ENCODE measurements at places on chromosomes 5 and 9.

DNA sequence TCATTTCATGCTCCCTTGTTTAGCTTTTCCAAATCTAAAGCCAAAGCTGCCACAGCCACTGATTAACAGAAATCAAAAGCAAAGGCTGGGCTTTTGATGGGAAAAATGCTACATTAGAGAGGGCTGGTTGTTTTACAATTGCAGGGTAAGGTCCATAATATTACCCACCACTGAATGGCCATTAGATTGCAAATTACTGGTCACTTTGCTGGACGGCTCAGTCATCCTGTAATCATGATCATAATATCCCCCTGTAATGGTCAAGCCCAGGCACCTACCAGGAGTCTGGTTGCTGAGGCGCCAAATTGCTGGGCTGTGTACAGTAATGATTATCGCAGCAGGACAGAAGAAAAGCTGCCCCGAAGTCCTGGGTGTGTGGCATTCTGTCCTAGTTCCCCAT is 286.5 kb downstream of the ZSWIM6 start:
- DNase-seq, result no peak

DNA sequence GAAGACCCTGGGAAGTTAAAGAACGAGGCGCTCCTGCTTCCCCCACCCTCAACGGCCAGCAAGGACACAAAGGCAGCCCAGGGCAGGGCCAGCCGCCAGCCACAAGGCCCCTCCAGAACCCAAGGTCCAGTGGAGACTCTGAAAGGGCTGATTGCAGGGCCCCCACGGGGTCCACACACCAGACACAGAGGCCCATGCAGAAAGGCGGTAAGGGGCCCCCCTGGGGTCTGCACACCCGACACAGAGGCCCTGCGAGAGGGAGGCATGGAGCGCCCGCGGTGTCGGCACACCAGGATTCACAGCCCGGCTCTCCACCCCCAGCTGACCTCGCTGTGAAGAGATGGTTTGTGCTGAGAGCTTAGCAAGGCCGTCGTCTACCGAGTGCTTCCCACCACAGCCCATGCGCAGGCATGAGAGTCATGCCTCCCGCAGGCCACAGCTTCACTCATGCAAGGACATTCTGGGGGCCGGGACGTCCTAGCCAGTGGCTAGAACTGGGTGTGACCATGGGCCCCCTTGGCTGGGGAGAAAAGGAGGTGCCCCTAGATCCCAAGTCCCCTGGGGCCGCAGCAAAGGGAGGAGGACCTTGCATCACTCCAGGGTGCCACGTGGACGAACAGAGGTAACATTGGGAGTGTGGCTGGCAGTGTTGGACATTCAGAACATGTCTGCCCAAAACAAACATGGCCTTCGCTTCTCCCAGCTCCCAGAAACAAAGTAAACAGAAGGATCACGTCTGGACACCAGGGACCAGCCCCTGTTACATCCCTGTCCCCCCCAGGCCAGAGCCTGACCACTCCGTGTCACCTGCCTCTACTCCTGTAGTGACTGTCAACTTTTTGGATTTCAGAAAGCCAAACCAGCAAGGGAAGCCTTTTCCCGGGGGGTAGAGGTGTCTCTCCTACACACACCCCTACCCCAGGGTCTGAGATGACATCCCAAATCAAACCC is 9.8 kb downstream of the BRD3 start:
- no peak for DNase-seq

DNA sequence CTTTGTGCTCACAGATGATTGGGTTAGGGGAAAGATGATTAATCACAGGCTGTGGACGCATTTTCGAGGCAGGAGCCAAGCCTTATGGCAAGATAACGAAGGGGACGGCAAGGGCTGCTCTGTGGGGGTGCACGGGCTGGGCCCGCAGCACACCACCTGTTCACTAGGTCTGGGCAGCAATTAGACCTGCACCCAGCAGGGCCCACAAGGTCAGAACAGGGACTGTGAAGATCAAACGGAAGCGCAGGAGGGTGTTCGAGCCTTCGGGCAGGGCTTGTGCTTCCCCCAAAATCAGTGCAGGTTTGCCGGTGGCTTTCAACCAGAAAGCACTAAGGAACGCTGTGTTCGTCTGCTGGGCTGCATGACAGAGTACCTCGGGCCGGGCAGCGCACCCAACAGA is 73.7 kb downstream of the UBE2QL1 start:
- no peak for DNase-seq

GRCh38 chr5:96527768-96528661 is 95.0 kb upstream of the PCSK1 start:
- no peak for DNase-seq

DNA sequence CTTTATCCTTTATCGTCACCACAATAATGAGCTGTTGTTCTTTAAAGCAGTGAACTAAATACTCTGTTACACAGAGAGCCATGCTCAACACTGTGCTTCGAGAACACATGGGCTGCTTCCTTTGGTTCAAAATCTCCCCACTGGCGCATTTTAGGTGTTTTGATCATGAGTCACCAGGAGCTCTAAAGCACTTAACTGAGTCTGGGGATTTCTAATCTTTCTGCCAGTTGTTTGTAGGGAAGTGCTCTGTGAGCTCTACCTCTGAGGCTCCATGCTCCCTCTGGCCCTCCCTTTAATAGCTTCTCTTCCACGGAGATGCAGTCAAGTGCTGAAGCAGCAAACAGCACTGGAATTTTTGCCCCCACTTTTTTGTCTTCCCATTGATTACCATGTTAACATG is 17.0 kb downstream of the ERAP2 start:
- no peak for DNase-seq

DNA sequence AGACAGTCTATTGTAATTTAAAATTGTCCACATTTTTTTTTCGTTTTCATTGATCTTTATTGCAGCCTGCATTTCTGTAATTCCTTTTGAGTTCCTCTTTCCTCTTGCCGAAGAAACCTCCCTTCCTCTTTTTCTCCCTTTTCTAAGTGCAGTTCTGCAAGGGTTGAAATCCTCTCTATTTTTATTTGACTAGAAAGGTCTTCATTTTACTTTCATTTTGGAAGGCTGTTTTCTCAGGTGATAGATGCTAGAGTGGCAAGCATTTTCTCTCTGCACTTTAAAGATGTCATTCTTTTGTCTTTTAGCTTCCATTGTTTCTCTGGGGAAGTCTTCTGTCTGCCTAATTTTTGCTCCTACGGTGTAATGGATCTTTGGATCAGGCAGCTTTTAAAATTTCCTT is 248.5 kb downstream of the SMARCA2 start:
- DNase-seq, result no peak

DNA sequence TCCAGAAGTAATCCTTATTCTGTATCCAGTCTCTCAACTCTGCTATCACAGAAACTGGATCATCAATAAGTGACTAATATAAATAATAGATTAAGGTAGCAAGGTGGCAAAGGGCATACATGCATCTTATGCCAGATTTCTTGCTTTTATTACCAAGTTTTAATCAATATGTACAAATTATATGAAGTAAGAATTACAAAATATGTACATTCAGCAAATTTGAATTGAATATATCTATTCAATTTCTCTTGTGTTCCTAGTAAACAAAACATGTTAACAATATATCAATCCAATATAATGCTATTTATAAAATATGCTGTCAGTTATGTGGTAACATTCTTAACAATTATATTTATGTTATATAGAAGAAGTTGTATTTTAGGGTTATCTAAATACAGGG is 488.7 kb upstream of the COX7C start:
- no peak for DNase-seq

DNA sequence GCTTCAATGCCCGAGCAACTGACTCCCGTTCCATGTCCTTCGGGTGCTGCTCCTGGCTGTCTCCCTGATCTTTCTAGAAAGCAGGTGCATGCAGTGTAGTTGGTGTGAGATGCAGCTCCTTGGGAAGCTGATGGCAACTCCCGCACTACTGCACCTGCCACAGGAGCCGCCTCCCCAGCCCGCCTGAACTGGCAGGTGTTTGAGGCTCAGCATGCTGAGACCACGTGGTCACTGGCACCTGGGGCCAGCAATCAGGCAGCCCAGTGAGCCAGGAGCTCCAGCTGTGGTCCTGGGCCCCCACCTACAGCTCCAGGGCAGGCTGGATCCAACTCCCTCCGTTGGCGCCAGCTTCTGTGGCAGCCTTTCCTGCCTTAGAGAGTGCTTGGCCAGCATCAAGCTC is 111.5 kb downstream of the ICE1 start:
- DNase-seq, result no peak

- no peak for DNase-seq
Measured at GRCh38 chr9:105693435-105694189, 729 bp upstream of the TMEM38B start.

GRCh38 chr5:91938441-91938840 is 555.3 kb upstream of the ARRDC3 start:
- DNase-seq, result no peak

DNA sequence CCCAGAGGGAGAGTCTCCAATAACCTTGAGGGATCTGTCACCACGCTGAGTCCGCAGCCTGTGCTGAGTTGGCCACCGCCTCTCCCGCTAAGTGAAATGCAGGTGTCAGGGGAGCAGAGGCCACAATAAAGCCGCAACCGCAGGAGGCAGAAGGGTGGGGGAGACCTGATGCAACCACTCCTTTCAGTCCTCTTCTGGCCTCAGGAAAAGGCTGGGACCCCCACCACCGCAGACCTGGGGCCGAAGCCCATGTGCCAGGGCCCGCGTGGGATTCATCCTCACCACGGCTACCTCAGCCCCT is 576 bp downstream of the MAP1B start:
- no peak for DNase-seq

GRCh38 chr9:91144769-91145168 is 216.9 kb downstream of the AUH start:
- no peak for DNase-seq

DNA sequence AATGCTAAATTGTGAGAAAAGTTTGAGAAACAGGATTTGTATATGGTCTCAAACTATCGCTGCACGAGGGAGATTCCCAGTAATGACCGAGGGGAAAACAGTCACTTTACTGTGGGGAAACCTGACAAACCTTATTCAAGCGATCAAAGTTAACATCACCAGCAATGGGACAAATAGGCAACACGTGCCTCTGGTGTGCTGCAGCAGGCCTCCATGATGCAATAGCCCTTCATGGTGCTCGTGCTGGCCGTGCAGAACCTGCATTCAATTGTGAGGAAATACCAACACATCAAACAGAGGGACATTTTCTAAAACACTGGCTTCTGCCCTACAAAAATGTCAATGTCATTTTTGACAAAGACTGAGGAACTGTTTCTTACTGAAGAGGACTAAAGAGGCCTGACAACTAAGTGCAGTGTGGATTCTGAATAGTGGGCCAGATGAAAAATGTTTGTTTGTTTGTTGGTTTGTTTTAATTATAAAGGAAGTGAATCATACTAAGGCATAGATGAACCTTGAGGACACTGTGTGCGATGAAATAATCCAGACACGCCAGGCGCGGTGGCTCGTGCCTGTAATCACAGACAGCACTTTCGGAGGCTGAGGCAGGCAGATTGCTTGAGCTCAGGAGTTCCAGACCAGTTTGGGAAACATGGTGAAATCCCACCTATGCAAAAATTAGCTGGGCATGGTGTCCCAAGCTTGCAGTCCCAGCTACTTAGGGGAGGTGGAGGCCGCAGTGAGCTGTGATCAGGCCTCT is 17.6 kb upstream of the MARCHF6 start:
- no peak for DNase-seq

DNA sequence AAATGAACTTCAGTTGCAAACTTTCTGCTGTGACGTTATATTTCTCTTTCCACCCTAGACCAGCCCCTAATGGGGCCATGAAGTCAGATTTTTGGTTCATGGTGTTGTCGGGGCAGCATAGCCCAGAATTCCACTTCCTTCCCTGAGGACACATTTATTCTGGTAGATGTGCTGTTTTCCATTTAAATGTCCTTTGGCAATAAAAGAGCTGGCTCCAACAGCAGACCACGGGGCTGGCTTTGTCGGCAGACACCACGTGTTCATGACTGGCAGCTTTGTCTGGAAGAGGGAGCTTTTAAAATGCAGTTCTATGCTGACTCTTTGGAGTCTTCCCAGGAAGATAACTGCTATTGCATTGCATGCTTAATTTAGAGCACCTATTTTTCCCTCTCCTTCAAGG is 17.6 kb upstream of the LCP2 start:
- DNase-seq, result no peak

DNA sequence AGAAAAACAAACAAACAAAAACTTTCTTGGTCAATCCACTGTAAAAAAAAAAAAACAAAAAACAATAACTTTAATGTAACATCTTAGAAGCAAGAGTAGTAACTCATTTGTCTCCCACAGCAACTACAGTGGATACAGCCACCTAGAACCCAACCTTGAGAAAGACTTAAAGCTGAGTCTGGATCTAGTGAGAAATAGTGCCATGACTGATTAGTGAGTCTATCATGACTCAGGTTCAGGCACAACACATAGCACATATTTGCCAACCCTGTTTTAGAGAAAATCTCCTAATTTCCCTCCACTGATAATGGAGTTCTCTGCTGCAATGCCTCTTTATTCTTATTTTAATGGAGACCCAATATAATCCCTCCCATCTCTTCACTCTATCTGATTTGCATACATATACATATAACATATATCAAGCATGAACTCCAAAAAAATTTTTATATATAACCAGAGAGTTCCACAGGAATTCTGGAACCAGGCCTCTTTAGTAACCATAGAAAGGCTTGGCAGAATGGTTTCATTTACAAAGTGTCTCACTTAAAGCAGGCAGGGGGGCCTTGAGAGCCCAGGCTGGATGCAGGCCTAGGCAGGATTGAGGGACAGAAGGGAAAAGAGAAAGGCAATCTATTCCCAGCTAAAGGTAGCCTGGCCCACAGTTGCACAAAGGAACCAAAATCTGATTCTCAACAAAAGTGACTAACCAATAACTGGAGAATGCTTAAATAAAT is 11.9 kb upstream of the NR4A3 start:
- DNase-seq, result no peak

GRCh38 chr5:20369518-20369885 is 381.5 kb upstream of the CDH18 start:
- DNase-seq, result no peak

DNA sequence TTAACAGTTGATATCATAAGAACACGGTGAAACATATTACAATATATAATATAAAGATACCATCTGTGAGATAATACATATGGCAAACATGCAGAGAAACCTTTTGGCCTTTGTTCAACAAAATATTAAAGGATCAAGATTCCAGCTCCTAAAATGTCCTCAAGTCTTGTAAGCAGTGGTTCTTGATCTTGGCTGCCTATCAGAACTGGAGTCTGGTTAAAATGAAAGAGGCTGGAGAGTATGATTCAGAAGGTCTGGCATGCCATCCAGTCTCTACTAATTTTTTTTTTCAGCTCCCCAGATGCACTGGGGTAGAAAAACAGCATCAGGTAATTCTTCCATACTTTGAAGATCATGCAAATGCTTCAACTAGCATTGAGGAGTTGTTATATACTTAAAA is 83.2 kb downstream of the TNC start:
- no peak for DNase-seq

- peak; percentile 23 for DNase-seq
Measured at GRCh38 chr5:154972476-154973080, 31.7 kb downstream of the MRPL22 start.

All from progenitor cell of endocrine pancreas (in vitro differentiated cells).